ENCODE measurements at places on chromosomes 3 and 15. TPM values are rescaled to one million over a fixed set of nuclear protein-coding genes. Genes with fewer than 3 reads are reported as not detected.

The ARL14 gene
- total RNA-seq, result not detected

DNA sequence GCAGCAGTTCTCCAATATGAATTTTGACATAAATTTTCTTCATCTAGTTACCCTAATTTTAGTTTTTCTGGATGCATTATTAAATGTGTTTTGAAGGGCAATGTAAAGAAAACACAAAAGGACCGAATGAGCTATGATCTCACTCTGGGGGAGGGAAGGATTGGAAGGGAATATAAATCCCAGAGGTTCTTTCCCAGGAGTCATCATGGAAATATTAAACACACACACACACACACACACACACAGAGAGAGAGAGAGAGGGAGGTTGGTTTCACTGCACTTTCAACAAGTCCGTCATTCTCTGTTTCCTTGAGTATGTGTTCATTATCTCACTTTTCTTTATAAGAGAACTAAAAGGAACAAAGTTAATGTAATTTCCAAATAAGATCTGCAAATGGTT is 70.7 kb upstream of the DCBLD2 start:
- DNase-seq, result no peak

The P2RY14 gene
- not detected for total RNA-seq

The HIGD2B gene
- not detected for total RNA-seq

DNA sequence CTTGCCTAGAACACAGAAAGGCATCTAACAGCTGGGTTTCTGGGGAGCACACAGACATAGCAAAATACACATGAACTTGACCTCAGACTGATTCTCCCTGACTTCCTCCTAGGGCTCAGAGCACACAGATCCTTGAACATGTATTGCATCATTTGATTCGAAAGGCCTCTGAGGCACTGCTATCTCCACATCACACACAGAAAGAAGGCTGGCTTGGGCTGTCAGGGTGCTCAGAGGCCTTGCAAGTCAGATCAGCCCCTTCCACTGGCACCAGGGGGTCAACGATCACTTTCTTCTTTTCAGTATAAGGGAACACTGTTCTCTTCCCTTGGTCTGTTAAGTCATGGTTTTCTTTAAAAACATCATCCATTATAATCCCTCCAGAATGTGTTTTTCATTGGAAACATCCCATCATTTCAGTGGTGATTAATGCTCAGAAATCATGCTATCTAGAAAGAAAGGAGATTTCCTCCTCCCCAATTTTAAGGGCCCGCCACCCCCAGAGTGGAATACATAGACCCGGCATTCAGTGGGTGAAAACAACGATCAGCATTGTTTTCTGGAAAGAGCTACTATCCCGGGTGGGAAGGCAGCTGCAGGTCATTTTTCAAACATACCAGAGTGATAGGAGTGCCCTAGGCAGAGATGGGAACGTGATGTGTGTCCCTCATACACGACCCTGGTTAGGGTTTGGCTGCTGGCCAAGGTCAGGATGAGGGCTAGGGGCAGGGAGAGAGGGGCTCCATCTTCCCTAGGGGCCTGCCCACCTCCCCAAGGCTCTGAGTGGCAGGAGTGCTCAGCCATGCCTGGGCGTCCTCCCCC is 253.3 kb upstream of the LYSMD4 start:
- DNase-seq, result no peak

The CELF6 gene
- 0.62 TPM for total RNA-seq

DNA sequence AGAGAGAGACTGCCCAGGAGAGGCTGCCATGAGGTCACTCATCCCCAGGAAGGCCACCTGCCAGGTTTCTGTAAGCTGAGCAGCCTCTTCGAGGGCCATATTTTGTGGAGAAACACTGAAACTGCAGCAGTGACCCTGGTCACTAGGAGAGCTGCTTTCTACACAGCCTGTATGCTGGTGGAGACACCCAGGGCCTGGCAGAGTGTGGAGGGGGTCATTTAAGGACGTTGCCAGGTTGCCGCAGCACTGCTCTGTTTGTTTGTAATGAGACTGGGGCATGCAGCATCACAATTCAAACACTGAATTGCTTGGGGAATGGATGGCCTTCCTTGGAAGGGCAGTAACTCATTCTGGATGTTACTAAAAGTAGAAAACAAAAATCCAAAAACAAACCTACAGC is 104.9 kb upstream of the TRIM42 start:
- no peak for DNase-seq

- peak; percentile 88 for DNase-seq
Measured at GRCh38 chr15:78909791-78910228, 35.0 kb downstream of the CTSH start.

The ZNF80 gene
- total RNA-seq, result not detected

The SPATA12 gene
- total RNA-seq, result not detected

- no peak for DNase-seq
Measured at GRCh38 chr3:112605285-112605684, 35.7 kb downstream of the CCDC80 start.

- DNase-seq, result peak; percentile 63
Measured at GRCh38 chr15:58472821-58473581, 41.2 kb downstream of the LIPC start.

- no peak for DNase-seq
Measured at GRCh38 chr3:191198932-191199331, at the start of gene OSTN. Gene OSTN (plus strand): TSS chr3:191199241. CDS start chr3:191212533, 13,292 bp downstream.

DNA sequence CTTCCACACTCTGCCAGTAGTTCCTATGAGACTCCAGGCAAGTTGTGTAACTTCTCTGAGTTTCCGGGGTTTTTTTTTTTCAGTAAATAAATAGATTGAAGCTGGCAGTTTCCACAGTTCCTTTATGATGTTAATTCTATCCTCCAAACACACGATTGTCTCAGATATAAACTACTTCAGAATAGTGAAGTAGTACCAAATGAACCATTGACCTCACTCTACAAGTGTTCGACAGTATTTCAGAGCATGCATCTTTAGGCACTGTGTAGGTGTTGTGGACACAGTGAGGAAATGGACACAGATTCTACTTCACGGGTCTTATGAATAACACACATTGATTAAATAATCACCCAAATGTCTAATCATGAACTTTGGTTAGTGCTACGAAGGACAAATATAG is 136.1 kb upstream of the IGSF10 start:
- DNase-seq, result no peak

Measured in endodermal cell (in vitro differentiated cells).